Activated T-helper 17 cell treated with anti-CD3 and anti-CD28 coated beads, Interleukin-2, amount 50 U/mL, for 72 hours (primary cell): ENCODE measurements at places on chromosomes 12 and 14. TPM values are rescaled to one million over a fixed set of nuclear protein-coding genes. Genes with fewer than 3 reads are reported as not detected.

- peak; percentile 57 for ATAC-seq
Measured at GRCh38 chr12:54993181-54993835, 8.7 kb upstream of the TESPA1 start.

GRCh38 chr12:100553936-100554335 lies 19.5 kb upstream of the GAS2L3 start:
- no peak for ATAC-seq

GRCh38 chr12:60205500-60205899 lies 609.7 kb downstream of the SLC16A7 start:
- no peak for ATAC-seq

KRT73 gene
- not detected for total RNA-seq

HPD gene
- total RNA-seq = not detected

GRCh38 chr14:103767336-103767894 lies 51.8 kb downstream of the ZFYVE21 start:
- ATAC-seq = no peak

ABCC9 gene
- not detected for total RNA-seq

- ATAC-seq = no peak
Measured at GRCh38 chr14:61217516-61217915, 63.6 kb downstream of the TMEM30B start.
